CD4-positive, alpha-beta T cell treated with Interleukin-2 at 100 ng/mL for 4 hours (primary cell): ENCODE measurements at places on chromosomes 7 and 10.

DNA sequence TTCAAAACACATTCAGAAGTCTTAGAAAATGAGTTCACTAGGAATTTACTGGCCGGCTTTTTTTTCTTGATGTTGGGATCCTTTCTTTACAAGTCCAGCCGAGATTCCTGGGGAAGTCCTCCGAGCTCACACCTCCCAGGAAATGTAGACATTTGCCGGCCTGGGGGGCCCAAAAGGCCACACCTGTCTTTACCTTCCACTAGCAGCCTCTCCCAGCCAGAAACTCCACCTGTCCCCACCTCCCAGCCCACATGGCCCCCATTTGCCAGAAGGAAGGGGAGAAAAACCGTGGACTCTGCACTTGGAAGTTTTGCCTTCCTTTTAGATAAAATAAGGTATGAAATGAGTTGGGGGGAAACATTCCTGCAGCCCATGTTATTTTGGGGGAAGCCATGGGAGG, 27.6 kb upstream of the EMX2 start:
- no peak for DNase-seq

- DNase-seq = no peak
These were observed 274.6 kb downstream of the PLXDC2 start for GRCh38 chr10:20090831-20091230.

DNA sequence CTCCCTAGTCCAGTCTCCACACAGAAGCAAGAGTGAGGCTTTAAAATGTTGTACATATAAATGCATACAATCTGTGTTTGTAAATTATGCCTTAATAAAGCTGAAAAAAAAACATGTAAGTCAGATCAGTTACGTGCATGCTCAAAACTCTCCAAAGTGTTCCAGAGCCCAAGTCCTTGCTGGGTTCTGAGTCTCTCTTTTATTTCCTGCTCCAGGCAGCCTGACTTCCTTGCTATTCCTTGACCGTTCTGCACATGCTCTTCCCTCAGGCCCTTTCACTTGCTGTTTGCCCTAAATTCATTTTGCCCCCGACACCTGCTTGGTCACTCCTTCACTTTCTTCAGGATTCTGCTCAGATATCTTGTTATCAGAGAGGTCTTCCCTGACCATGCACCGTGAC, 770.1 kb downstream of the PHTF2 start:
- DNase-seq = no peak

- DNase-seq = no peak
These were observed 523 bp upstream of the CDK1 start for GRCh38 chr10:60777696-60778213.

GRCh38 chr10:52526251-52526823, 212.3 kb downstream of the DKK1 start:
- no peak for DNase-seq

DNA sequence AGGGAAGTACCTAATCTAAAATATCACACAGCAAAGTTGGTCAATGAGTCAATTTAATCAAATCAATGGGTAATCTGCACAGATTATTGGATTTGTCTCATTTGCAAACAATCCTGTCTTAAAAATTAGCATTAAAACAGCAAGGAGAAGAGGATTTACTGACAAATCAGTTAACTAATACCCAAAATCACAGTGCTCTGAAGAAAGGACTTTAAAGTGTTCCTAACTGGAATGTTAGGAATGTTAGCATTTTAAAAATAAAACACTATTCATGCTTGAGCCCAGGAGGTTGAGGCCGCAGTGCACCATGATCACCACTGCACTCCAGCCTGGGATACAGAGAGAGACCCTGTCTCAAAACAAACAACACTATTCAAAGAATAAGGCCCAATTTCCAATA, 83.1 kb downstream of the CHCHD3 start:
- DNase-seq = no peak

DNA sequence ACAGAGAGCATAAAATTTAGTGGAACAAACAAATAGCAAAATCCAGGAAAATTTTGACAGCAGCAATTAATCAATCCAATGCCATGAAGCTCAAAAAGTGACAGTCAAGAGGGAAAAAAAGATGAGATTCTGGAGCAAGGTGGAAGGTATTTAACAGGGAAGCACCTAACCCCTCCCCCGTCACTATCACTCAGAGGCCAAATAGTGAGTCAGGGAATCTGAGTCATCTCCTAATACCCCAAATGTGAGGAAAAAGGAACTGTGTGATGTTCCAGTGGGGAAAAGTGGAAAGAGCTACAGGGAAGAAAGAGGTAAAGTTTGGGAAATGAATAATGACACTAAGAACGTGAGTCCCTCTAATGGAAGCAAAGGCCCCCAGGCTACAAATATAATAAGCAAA, 113.2 kb upstream of the PHF14 start:
- DNase-seq = no peak

DNA sequence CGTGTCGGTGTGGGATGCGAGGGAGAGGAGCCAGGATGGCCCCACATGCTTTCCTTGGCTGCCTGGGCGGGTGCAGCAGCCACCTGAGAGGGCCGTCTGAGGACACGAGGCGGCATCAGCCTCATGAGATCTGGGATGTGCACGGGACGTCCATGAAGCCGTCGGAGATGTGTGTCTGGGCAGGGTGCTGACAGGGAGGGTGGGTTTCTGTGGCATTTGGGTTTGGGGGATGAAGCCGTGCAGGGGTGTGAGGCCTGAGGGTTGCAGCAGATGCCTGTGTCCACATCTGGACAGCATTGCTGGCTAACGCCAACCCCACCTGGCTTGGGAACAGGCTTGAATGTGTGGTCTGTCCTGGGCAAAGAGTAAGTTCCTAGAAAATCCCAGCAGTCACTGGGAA, 179.5 kb downstream of the DNAJB6 start:
- no peak for DNase-seq

DNA sequence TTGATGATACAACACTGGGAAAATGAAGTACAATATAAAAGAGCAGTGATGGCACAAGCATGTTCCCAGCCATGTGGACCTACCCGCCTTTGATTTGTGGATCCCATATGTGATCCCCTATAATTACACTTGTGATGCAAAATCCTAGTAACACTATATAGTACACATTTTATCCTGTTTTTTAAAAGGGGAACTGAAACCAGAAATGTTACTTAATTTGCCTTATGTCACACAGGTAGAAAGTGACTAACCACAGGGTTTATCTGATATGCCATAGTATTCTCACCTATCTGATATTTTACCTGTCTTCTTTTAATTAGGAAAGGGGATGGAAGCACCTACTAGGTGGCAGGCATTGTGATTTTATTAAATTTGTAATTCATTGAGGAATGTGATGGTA, 35.0 kb downstream of the ARMC3 start:
- no peak for DNase-seq

- DNase-seq = no peak
These were observed 84.8 kb downstream of the PLXNA4 start for GRCh38 chr7:132491391-132491945.

DNA sequence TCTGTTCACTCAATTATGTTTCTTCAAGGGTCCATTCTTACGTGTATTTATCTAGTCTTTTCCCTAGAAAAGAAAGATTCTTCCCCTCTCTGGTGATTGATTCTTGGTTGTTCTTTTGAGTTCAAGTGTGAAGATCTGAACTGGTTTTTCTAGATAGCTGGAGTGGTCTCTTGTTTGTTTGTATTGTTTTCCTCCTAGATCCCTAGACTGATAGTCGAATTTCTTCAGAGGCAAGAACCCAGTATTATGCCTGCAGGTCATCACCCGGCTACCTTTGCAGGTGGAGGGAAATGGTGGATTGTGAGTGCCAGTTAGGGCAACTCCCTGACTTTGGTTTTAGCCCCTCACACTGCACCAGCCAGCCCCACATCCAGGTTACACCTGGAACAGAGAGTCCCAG, 2.2 kb upstream of the RSU1 start:
- DNase-seq = no peak

GRCh38 chr10:83545901-83546391, 593.4 kb upstream of the GHITM start:
- no peak for DNase-seq

GRCh38 chr10:106053061-106053460, 1111.4 kb downstream of the SORCS1 start:
- DNase-seq = no peak

DNA sequence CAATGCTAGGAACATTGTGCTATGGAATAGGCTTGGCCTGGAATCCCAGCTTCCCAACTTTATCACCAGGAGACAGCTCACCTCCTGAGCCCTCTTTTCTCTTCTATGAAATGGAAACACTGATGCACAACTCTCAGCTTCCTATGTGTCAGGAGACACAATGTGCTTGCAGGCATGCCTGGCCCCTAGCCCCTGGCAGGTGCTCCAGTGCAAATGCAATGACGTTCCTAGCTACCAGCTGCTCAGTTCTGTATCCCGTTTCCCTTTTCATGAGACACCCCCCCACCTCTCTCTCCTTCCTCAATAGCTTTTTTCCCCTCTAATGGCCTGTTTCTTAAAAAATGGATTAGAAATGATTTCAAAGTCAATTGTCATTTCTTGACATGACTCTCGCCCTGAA, 30.7 kb downstream of the HABP2 start:
- no peak for DNase-seq

DNA sequence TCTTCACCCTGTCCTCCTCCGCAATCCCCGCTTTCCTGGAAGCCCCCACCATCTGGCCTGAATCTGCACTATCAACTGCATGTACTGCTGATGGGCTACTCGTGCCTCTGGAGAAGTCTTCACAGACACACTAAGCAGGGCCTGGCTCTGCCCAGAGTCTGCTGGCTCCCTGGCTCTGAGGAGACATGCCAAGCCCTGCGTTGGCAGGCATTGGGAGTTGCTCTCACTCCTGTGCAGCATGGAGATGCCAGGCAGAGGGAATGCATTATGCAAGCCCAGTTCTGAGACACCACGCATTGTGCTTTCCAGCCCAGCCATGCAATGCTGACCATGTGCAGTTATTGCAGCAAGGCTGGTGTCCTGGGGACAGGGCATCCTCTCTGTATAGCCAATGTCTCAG, 314.6 kb downstream of the CXCL12 start:
- DNase-seq = no peak

GRCh38 chr10:103603382-103603781, 109.9 kb downstream of the NEURL1 start:
- DNase-seq = no peak

- DNase-seq = peak; percentile 47
These were observed 63.2 kb upstream of the TOMM7 start for GRCh38 chr7:22885797-22886261.

DNA sequence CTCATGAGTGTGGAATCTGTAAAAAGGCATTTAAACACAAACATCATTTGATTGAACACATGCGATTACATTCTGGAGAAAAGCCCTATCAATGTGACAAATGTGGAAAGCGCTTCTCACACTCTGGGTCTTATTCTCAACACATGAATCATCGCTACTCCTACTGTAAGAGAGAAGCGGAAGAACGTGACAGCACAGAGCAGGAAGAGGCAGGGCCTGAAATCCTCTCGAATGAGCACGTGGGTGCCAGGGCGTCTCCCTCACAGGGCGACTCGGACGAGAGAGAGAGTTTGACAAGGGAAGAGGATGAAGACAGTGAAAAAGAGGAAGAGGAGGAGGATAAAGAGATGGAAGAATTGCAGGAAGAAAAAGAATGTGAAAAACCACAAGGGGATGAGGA, 207.7 kb downstream of the ZEB1 start:
- no peak for DNase-seq

DNA sequence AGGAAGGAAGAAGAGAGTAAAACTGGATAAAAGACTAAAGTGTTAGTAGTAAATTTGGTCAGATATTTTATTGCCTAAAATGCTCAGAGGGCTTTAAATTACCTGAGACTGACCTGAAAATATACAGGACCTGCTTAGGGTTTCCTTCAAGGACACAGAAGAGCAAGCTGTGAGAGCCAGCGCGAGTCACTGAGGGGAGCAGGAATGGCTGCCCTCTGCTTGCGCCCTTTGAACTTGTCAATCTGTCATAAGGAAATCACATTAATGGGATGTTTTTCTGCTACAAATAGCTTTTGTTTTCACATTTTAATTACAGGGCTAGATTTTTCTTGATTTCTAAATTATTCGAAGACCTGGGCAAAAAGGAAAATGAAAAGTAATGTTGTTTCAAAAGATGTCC, 26.9 kb downstream of the DNAJB9 start:
- no peak for DNase-seq

DNA sequence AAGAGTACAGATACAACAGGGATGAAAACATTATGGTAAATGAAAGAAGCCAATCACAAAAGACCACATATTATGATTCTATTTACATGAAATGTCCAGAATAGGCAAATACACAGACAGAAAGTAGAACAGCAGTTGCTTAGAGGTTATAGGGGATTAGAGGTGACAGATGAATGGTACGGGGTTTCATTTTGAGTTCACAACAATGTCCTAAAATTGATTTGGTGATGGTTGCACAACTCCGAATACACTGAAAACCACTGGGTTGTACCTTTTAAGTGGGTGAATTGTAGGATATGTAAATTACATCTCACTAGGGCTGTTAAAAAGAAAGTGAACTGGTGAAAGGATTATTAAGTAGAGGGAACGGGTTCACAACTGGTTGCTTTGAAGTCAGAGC, 76.3 kb upstream of the MRLN start:
- DNase-seq = no peak

GRCh38 chr7:48617993-48618392, 306.4 kb upstream of the CDC14C start:
- DNase-seq = no peak

DNA sequence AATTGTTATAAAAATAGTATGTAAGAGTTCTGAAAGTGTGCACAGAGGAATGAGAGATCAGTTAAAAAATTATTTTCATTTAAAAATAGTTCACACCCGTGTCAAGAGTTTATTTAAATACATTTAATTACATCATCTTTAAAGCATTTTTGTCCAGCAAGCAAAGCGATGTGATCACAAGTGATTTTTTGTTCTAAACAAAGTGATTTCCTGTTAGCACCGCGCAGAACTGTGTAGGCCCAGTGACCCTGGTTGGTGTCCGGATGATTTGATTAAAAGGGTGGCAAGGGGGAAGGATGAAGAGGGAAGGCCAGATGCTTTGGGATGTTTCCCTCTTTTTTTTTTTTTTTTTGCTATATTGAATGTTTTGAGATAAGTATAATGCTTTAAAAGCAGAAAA, 227.8 kb upstream of the PITRM1 start:
- no peak for DNase-seq

DNA sequence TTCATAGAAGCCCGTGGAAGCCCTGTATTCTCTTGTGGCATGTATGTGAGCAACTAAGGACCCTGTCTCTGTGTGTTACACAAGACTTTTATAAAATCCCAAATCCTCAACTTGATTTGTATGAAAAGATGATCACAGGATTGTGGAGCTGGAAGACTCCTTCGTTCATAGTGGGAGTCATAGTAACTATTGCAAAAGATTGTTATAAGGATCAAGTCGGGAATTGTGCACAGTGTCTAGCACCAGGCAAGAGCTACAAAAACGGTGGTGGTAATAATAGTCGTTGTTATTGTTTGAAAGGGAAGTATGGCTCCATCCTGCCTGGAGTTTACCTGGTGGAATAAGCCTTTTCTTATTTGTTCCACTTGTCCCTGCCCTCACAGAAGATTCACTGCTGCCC, 42.8 kb upstream of the MTURN start:
- no peak for DNase-seq

DNA sequence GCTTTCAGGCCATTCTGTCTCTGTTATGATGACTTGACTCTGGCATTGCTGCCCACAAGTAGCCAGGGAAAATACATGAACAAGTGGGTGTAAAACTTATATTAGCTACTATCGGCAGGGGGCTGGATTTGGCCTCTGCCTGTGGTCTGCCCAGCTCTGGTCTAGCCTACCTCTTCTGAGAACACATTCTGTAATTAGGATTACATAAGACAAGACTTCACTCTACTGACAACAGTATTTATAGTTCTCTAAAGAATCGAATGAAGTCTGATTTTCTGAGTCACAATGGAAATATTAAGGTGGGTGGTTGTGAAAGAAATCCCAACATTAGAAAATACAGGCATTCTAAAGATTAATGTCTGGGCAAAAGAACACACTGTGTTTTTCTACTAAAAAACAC, 55.5 kb downstream of the DLD start:
- DNase-seq = no peak
